GM04503 (cell line): ENCODE measurements at places on chromosomes 16 and 17.

- DNase-seq, result no peak
Observed at GRCh38 chr17:4710693-4711634, 532 bp downstream of the ARRB2 start.

DNA sequence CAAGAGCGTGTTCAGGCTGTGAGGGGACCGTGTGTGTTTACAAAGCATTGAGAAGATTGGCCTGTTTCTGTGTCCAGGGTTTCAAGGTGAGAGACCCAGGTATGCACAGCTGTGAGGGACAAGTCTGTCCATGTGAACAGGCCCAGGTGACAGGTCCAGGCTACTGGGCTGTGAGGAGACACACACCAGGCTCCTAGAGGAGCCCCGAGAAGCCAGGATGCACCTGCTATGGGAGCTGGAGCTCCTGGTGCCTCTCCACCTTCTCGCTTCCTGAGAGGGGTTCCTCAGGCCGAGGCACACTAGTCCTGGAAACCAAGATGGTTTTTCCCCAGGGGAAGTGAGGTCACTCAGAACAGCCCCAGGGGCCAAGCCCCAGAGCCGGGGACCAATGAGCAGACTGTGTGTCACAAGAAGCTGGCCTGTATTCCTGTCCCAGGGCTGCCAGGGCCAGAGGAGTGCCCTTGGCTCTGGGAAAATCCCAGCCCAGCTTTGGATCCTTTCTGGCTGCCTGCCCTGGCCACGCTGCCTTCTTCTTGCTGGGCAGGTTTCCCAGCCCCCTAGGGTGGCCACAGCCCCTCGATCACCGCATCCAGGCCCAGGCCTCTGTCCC lies 153.4 kb upstream of the PLCG2 start:
- no peak for DNase-seq

- no peak for DNase-seq
Observed at GRCh38 chr17:31738488-31738887, 120.6 kb downstream of the COPRS start.

DNA sequence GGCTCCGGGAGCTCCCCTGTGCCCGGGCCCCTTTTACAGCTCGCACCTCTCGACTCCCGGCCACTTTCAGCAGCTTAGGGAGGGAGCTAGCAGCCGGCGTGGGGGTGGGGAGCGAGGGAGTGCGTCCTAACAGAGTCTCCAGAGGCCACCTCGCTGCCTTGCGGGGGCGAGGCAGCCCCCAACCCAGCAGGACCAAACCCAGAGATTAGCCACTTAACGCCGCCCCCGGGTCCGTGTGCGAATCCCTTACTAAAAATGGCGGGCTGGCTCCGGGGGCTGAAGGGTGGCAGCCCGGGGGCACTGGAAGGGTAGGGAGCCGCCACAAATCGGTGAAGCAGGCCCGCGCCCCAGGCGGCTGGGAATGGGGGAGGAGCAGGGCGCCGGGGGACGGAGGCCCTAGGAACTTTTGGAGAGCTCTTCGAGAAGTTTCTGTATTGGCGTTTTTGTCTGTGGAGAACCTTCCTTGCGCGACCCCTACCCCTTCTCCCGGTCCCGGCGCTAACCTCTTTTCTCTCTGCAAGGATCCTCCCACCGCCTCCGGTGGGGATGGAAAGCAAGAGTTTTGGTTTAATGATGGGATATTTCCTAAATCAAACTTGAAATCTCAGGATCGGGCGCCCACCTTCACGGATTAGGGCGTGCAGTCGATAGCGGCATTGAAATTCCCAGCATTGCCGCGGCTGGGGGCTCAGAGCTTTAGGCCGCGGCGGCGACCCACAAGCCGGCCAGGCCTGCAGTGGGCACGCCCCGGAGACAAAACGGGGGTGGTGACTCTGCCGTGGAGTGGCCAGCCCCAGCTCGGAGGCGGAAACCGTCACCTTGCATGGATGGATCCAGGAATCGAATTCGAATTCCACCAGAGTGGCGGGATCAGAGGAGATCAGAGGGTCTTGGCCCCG lies 793 bp upstream of the IRX3 start:
- no peak for DNase-seq

- DNase-seq, result no peak
Observed at GRCh38 chr17:19642373-19642893, 6.1 kb upstream of the ALDH3A2 start.

- no peak for DNase-seq
Observed at GRCh38 chr16:3561626-3562025, 15.6 kb downstream of the NLRC3 start.

DNA sequence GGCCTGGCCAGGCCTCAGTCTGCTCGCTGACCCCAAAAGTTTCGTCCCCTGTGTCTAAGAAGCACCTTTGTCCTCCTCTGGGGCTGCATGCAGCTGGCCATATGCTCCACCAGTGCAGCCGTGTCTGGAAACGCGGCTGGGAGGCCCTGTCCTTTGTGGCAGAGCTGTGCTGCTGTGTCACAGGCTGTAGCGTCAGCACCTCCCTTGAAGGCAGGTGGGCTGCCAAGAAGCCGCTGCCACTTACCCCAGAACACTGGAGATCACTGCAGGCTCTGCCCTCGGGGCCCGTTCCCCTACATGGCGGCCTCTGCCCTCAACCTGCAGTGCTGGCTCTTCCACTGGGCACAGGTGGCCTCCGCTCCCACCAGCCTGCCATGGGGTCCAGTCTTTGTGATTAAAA lies 15.7 kb upstream of the MC1R start:
- DNase-seq, result no peak

DNA sequence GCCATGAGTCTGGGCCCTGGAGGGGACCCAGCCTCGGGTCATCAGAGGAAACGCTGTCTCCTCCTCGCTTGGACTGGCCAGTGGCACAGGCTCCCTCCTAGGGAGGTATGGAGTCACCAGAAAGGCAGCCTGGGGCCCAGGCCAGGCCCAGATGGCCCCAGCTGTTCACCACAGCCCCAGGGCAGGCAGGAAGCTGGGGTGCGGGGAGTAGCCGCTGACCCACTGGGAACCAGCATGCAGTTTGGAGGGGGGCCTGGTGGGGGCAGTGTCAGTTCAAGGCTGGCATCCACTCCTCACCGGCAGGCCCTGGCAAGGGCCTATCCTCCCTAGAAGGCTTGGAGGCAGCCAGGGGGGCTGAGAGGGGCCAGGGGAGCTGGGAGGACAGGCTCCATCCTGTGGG lies 48.8 kb downstream of the SDK2 start:
- no peak for DNase-seq

- no peak for DNase-seq
Observed at GRCh38 chr17:44049294-44050060, 17.0 kb downstream of the LSM12 start.

DNA sequence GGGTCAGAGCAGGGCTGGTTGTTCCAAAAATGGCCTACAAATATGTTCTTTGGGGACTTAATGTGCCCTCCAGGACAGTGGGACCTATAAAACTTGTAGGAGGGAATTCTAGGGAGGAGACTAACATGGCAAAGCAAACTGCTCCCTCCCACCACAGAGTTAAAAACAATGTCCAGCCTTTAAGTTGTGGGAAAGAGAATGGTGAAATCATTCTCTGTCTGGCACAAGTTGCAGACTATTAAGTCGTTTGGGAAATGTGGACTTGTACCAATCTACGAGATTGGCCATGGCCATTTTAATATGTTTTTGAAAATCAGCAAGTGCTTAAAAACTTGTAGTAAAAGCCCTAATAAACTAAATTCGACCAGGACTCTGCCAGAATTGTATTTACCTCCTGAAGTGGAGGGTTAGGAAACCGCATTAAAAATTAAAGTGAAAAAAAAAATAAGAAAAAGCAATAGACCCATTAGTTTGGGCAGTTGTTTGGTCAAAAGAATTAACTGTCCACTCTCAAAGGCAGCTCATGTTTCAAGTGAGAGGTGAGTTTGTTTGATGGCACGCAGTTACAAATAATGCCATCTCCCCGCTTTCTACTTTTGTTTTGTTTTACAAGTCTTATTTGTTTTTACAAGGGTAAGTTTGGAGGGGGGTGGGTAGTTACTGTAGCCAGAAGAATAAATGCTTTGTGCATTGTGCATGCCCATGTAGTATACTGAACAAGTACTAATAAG lies 32.4 kb downstream of the ANKFN1 start:
- DNase-seq, result no peak

DNA sequence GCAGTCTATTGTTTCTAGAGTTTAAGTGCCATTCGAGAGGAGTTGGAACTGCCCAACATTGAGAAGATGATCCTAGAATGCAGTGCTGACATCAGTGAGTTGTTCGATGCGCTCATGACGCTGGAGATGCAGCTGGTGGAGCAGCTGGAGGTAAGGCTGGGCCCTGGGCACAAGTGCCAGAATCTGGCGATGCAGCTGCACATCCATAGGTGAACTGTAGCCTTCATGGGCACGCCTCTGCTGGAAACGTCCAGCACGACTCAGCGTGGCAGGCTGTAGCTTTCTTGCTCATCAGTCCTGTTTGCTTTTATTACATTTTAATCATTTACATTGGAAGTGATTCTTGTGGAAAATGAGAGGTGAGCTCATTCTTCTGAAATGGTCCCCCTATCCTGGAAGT lies 31.7 kb downstream of the DRC3 start:
- no peak for DNase-seq

GRCh38 chr17:27466743-27467375 lies 10.6 kb downstream of the KSR1 start:
- DNase-seq, result no peak

GRCh38 chr16:11109566-11109965 lies 146.4 kb downstream of the SOCS1 start:
- DNase-seq, result no peak

- no peak for DNase-seq
Observed at GRCh38 chr17:49795372-49795771, 6.9 kb downstream of the KAT7 start.

GRCh38 chr16:50126183-50126582 lies 26.9 kb upstream of the TENT4B start:
- DNase-seq, result no peak

DNA sequence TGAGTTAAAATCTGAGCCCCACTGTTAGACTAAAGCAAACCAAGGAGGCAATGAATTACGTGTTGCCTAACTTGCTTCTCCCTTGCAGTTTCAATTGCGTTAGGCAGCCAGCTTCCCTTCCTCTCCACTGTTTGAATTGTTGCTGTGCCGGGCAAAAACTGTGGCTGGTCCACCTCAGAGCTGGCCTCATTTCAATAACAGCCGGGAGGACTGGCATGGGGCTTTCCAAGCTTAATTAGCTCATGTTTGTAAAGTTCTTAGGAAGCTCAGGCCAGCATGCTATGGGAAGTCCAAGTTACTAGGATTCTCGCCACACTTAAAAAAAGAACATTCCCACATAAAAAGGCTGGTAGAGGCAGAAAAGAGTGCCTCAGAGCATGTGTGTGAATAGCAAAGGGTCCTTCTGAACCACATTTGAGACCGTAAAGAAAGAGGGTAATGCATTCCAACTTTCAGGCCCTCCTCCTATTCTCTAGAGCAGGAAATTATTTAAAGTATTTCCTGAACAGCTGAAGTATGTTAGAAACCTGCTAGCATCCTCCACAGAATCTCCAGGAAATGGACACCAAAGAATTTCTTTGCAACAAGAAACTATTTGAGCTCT lies 79.0 kb upstream of the SMURF2 start:
- DNase-seq, result no peak

DNA sequence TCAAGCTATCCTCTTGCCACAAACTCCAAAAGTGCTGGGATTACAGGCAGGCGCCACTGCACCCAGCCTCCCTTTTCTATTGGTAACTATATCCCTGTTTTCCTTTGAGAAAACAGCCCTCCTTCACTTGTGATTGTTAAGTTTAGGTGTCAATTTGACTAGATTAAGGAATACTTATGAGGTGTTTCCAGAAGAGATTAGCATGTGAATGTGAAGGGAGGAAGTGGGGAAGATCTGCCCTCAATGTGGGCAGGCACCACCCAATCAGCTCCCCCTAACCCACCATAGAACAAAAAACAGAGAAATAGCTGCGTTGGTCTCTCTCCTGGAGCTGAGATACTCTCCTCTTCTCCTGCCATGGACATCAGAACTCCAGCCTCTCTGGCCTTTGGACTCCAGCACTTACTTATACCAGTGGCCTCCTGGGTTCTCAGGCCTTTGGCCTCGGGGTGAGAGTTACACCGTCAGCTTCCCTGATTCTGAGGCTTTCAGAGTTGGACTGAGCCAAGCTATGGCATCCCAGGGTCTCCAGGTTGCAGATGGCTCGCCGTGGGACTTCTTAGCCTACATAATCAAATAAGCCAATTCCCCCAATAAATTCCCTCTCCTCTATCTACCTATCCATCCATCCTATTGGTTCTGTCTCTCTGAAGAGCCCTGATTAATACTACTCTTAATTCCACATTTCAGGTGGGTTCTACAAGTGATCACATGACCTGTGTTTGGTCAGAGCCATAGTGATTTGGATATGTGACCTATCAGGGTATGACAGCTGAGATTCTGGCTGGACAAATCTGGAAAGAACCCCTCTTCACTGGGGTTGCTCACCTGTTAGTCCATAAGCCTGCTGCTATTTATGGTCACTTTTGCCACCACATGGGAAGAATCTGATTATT lies 12.0 kb upstream of the STAT3 start:
- DNase-seq, result no peak

DNA sequence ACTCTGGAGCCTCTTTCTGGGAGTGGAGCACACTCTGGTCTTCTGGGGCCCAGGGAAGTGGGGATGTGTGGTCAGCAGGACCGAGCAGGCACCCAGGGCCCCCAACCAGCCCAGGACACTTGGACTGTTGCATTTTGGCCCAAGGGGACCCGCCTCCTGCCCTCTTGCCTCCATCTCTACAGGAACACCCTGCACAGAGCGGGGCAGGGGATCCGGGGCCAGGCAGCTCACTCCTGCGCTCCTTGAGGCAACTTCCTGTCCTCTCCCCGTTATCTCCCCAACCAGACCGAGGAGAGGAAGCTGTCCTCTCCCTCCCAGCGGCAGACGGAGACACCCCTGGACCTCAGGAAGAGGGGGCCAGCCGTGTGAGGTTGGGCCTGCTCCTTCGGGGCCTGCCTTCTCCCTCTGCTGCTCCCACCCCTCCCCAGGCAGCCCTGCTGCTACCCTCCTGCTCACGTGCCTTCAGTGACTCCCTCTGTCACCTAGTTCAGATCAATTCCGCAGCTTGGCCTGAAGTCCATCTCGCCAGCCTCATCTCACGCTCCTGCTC lies 10.0 kb upstream of the ATP2A3 start:
- DNase-seq, result no peak

GRCh38 chr17:13346081-13346533 lies 255.6 kb downstream of the HS3ST3A1 start:
- peak; percentile 94 for DNase-seq

DNA sequence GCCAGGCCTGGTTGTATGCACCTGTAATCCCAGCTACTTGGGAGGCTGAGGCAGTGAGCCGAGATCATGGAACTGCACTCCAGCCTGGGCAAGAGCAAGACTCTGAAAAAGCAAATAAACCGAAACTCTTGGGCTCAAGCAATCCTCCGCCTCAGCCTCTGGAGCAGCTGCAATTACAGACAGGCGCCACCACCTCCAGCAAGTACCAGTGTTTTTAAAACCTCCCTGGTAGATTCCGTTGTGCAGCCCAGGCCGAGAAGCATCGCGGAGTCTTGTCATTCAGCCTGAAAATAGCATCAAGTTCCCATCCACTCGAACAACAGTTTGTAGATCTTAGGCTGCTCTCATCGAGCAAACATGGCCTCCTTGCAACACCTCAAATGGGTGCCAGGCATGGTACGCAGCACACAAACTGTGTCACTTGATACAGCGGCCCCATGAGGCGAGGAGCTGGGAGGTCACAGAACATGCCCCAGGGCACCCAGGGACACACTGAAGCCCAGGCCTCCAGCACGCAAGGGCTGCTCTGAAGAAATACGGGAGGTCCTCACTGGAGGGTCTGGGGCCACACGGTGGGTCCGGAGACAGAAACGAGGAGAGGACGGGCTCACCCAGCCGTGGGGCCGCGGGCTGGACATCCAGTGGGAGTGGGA lies 18.1 kb downstream of the TMC6 start:
- DNase-seq, result no peak
